ENCODE measurements at places on chromosomes 2 and 18.

DNA sequence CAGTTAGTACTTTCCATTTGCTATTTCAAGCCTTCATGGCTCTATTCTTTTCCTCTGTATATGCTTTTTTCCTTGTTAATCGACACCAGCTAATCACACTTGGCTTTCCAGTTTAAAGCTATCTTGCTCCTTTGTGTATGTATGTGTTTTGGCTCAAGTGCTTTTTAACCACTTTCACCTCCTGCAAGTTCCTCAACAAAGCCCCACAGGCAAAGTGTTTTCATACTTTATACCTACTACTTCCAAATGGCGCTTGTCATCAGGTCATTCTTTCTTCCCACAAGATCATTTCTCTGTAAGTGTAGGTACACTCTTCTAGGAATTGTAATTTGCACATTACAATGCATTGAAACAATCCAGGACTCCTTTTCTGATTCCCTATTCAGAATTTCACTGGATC lies 64.0 kb upstream of the FIGN start:
- DNase-seq: no peak

DNA sequence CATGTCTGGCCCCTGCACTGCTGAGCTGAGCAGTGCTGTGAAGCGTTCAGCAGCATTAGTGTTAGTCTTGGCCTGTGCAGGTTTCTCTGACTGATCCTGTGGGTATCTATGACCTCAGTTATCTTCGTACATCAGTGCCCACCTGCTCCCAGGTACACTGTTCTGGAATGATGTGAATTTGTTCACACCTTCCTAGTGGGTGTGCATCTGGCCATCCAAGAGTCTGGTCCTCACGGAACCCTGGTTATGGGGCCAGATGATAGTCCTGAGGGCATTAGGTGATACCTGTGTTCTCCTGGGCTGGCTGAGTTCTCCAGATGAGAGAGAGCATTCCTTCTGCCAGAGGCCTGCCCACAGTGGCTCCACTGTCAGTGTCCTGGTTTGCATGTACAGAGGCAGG lies 57.2 kb downstream of the INPP4A start:
- no peak for DNase-seq

DNA sequence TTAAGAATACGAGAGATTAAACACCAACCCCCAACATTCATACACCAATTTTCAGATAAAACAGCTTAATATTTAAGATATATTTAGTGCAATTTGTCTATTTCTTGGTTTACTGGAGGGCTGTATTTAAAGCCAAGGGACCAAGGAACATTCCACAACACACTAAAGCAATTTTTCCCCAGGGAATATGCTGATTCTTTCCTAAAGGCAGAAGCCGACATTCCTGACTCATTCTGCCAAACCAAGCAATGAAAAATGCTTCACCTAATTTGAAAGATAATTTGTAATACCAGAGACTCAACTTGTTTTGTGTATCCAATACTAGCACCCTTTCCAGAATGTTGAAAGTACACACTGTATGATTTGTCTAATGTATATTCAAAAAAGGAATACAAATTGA lies 1267.6 kb upstream of the PIK3C3 start:
- no peak for DNase-seq

GRCh38 chr2:115364093-115364492 lies 921.7 kb downstream of the DPP10 start:
- no peak for DNase-seq

DNA sequence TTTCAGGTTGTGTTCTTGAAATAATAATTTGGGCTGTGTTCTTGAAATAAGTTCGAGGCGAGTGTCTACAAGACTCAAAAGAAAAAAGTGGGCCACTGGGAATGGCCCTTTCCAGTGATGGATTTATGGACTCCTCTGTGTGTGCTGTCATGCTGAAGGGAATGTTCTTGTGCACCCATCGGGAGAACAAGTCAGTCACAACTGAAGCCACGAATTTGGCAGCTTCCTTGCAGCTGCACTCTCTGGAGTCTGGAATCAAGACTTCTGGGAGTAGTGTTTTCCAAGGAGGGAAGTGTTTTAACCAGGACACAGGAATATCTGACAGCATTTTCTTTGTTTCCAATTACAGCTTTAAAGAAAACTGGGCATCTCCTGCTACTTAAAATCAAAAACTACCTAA lies 620 bp downstream of the SLC14A1 start:
- DNase-seq: no peak

DNA sequence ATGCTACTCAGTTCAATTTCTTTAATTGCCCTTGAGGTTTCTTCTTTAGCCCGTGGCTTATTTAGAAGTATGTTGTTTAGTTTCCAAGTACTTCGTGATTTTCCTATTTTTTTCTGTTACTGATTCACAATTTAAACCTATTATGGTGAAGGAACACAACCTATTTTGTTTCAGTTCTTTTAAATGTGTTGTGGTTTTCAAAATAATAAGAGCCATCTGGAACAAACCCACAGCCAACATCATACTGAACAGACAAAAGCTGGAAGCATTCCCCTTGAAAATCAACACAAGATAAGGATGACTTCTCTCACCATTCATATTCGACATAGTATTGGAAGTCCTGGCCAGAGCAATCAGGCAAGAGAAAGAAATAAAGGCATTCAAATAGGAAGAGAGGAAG lies 155.2 kb downstream of the GALNT1 start:
- DNase-seq: no peak

GRCh38 chr18:6885992-6886796 lies 156.7 kb downstream of the ARHGAP28 start:
- peak; percentile 55 for DNase-seq

- no peak for DNase-seq
Observed at GRCh38 chr2:28343971-28344715, 48.5 kb upstream of the FOSL2 start.

GRCh38 chr18:58557008-58557435 lies 71.9 kb downstream of the ALPK2 start:
- no peak for DNase-seq

DNA sequence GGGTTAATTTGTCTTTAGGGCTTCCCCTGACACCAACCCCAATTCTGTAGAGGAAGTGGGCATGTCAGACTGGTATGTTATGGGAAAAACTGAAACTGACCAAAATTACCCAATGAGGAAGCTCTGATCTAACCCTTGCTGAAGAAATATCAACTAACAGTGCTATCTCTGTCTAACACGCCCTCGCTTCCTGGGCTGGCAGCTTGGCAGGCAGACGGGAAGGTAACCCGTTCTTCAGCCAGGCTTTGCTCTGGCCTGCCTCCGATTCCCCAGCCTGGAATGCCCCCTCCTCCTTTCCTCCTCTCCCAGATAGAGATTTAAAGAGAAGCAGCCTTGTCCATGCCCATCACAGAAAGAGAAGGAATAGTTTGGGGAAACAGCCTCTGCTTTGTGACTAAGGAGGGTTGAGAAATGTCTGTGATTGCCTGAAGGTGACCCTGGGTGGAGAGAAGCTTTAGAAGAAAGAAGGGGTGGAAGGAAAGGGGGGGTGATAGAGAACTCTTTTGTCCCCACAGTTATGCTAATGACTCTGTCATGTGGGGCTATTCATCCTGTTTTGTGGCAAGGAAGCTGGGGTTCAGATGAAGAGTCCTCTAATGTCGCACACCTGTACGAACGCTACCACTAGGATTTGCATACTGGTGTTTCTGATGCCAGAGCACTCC lies 15.4 kb downstream of the HK2 start:
- DNase-seq: no peak

- DNase-seq: no peak
Observed at GRCh38 chr2:69205491-69205890, 181.5 kb downstream of the GFPT1 start.

- no peak for DNase-seq
Observed at GRCh38 chr2:169542433-169542832, 31.2 kb downstream of the FASTKD1 start.
